Adrenal gland (tissue), 19 donors: ENCODE measurements at places on chromosomes 16 and 17. TPM values are rescaled to one million over a fixed set of nuclear protein-coding genes. Genes with fewer than 3 reads are reported as not detected.

PRSS27 gene
- total RNA-seq, result 0.35 TPM

RNF227 gene
- 2.9 TPM for total RNA-seq

WNK4 gene
- not detected for total RNA-seq

HMOX2 gene
- 57.7 TPM for total RNA-seq

CCL15 gene
- total RNA-seq, result not detected

PRSS33 gene
- total RNA-seq, result not detected

SMIM5 gene
- not detected for total RNA-seq

ODAD4 gene
- 0.50 TPM for total RNA-seq

SLC39A11 gene
- 28.3 TPM for total RNA-seq

APOH gene
- total RNA-seq, result not detected

SMPD3 gene
- 3.8 TPM for total RNA-seq

ZNF205 gene
- 17.1 TPM for total RNA-seq

ATP1B2 gene
- 29.4 TPM for total RNA-seq

SPATA20 gene
- total RNA-seq, result 151 TPM

SLC16A3 gene
- total RNA-seq, result 32.4 TPM

LONP2 gene
- total RNA-seq, result 81.5 TPM
